ENCODE measurements at places on chromosomes 16 and 17. TPM values are rescaled to one million over a fixed set of nuclear protein-coding genes. Genes with fewer than 3 reads are reported as not detected.

The SCGB1C2 gene
- total RNA-seq = not detected

The ABCA6 gene
- 0.32 TPM for total RNA-seq

The ERCC4 gene
- total RNA-seq = 13.7 TPM

The MT2A gene
- 314 TPM for total RNA-seq

The SDK2 gene
- 3.9 TPM for total RNA-seq

The ST6GALNAC1 gene
- total RNA-seq = 1.1 TPM

The UTS2R gene
- total RNA-seq = not detected
